ENCODE measurements at places on chromosomes 5 and 9. TPM values are rescaled to one million over a fixed set of nuclear protein-coding genes. Genes with fewer than 3 reads are reported as not detected.

- H3K4me3 ChIP-seq = no peak overlapping the region
- H3K27ac ChIP-seq = peak overlapping the region; percentile 72
- H3K27me3 ChIP-seq = no peaks in the 10 kb centered on the region
- H3K36me3 ChIP-seq = peaks cover 51% of the 10 kb centered on the region
- H3K4me1 ChIP-seq = peaks cover 48% of the 10 kb centered on the region
These were observed 85.5 kb upstream of the ZNF169 start for GRCh38 chr9:94173632-94174031.

DNA sequence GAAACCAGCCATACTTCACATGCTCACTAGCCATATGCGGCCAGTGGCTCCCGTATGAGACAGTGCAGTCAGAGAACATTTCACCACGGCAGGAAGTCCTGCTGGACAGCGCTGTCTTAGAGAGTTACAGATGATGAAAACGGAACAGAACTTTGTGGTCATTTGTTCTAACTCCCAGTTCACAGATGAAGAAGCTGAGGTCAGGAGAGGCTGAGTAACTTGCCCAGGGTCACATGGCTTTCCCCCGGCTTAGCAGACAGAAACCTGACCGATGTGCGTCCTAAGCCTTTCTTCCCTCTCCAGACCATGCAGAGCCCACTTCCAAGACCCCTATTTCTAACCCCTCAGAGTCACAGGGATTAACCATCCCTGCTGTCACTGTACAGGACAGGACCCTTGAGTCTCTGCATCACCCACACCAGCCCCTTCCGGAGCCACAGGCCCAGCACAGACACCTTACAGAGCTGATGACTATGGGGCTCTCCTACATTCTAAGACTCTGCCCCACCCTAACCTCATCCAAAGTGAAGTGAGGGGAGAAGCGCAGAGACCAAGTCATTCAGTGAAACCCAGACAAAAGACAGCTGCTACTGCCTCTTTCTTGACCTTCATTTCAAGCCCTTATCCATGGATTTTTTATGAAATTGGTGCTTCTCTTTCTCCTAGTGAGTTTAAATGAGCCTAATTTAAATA lies 86.9 kb downstream of the PTPN3 start:
- DNase-seq = peak; percentile 68
- no peaks in the 10 kb centered on the region for H3K27me3 ChIP-seq
- no peaks in the 10 kb centered on the region for H3K36me3 ChIP-seq
- H3K27ac ChIP-seq = peak overlapping the region; percentile 90
- peak overlapping the region; percentile 61 for H3K4me3 ChIP-seq

DNA sequence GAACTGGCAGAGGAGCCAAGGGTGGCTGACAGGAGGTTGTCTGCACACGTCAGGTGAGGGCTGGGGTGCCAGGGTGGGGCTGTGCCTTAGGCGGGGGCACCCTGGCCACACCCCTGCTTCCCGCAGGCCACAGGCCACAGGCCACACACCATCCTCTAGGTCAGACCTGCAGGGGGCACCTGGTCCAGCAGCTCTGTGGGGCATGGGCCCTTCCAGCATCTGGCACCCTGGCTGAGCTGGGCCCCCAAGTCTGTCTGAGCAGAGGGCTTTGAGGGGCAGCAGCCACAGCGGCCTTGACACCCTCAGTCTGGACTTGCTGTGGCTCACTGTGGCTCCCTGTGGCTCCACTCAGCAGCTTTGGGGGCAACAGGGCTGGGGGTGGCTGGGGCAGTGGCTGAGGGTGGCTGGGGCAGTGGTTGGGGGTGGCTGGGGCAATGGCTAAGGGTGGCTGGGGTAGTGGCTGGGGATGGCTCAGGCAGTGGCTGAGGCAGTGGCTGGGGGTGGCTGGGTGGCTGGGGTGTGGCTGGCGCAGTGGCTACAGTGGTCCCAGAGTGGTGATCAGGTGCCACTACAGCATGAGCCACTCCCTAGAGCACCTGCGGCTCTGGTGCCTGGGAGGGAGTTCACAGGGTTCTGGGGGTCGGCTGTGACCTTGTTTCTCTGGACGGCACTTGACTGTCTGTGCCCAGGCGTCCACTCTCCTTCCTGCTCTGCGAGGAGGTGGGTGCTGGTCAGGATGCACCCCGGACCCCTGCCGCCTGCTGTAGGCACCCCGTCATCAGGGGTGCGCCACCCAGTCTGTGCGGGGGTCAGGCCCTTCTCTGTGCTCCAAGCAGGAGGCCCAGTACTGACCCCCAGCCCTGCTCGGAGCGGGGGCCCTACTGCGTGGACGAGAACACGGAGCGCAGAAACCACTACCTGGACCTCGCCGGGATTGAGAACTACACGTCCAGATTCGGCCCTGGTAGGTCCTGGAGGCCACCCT lies 27.1 kb downstream of the NKD2 start:
- peaks cover 3% of the 10 kb centered on the region for H3K36me3 ChIP-seq
- H3K4me1 ChIP-seq = no peaks in the 10 kb centered on the region
- H3K27me3 ChIP-seq = no peaks in the 10 kb centered on the region
- no peak overlapping the region for H3K27ac ChIP-seq

- no peak for DNase-seq
- peaks cover 17% of the 10 kb centered on the region for H3K36me3 ChIP-seq
- peak overlapping the region; percentile 98 for H3K27ac ChIP-seq
These were observed 1.4 kb downstream of the ZFR start for GRCh38 chr5:32443145-32443540.

SLC36A3 gene
- total RNA-seq = not detected

Measured in activated CD4-positive, alpha-beta T cell treated with anti-CD3 and anti-CD28 coated beads, Interleukin-2, amount 10 ng/mL, durations not matched to agents 24 days and 14 days (primary cell).